Mammary epithelial cell (primary cell): ENCODE measurements at places on chromosomes 12 and 14.

- no peak for DNase-seq
Observed at GRCh38 chr14:33997611-33998010, 46.7 kb upstream of the EGLN3 start.

DNA sequence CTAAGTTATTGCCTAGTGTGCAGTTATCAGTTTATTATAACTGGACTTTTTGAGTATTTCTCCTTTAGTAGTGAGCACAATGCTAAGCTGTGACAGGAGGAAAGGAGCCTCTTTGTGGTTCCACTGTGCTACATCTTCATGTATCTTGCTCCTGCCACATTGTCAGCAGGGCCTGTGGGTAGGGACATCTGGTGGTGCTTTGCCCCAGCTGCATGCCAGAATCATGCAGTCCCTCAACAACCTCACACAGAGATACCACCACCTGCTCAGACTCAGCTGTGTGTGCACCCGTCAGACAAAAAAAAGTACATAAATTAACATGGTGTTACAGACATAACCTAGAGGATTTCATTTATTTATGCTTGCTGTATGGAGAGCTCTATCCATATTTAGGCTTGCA lies 51.1 kb downstream of the MIS18BP1 start:
- DNase-seq: no peak

DNA sequence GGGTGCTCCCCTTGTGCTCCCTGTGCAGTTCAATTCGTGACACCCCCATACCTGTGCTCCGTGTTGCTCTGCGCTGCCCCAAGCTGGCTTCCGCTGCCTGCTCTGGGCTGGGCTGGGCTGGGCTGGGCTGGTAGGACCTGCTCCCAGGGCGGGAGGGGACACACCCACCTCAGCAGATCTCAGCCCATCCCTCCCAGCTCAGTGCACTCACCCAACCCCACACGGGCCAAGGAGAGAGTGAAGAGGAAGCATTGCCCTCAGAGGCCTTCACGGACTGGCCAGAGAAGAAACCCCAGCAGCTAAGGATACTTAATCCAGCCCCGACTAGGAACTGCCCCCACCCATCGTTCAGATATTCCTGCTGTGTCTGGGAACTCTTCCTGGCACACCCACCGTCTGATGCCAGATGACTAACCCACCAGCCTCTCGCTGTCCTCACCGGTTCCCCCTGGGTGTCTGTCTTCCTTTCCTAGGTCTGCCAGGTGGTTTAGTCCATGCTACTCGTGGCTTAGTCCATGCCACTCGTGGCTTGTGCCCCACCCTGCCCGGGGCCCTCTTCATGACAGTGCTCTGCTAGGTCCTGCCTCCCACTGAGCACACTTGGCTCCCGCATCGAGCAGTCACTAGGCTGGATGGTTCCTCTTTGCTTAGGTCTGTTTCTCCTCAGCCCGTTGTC lies at the start of gene LPAR5:
LPAR5 (minus strand) TSS at position 104 of the 676 bp plus-strand sequence. CDS start 14,711 bp downstream, outside the sequence.
- DNase-seq: peak; percentile 69

GRCh38 chr12:107731366-107731765 lies 29.6 kb downstream of the PRDM4 start:
- no peak for DNase-seq

DNA sequence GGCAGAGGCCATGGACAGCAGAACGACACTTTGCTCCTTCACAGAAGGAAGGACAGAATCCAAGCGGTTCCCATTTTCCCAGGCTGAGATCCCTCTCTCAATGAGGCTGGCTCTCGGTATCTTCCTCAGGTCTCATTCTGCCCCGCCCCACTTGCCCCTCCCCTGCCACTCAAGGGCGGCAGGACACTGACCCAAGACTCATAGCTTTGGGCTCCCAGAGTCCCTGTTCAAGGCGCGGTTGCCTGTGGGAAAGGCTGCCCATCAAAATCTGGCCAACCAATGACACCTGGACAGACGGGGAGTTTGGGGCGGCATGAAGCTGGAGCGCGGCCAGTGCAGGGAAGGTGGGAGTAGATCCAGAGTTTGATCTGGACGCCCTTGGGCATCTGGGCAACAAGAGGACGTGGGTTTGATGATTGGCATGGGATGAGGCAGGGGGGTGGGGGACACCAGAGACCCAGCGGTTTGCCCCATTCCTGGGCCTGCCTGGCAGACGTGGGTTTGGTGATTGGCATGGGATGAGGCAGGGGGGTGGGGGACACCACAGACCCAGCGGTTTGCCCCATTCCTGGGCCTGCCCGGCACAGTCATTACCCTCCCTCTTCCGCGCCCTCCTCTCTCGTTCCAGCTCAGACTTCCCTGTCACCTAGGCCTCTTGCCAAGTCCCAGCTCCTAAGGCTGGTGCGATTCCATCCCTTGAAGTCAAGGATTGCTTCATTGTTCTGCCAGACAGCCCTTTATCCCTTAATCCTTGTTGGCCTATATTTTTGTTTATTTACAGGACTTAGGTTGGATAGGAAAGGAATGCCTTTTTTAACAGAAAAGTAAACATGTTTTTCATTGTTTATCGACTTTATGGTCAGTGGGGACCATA lies 92.1 kb downstream of the NINJ2 start:
- peak; percentile 84 for DNase-seq

GRCh38 chr14:75331471-75331870 lies 52.8 kb downstream of the FOS start:
- no peak for DNase-seq

- DNase-seq: no peak
Observed at GRCh38 chr12:92519284-92519683, 183.5 kb upstream of the PLEKHG7 start.

- no peak for DNase-seq
Observed at GRCh38 chr12:116332705-116333380, 55.4 kb upstream of the MED13L start.

GRCh38 chr12:124509676-124510300 lies 57.6 kb downstream of the NCOR2 start:
- DNase-seq: peak; percentile 89

GRCh38 chr14:70884595-70885342 lies 22.5 kb upstream of the PCNX1 start:
- peak; percentile 65 for DNase-seq

- no peak for DNase-seq
Observed at GRCh38 chr12:69115951-69116350, 123.4 kb upstream of the CPSF6 start.

GRCh38 chr12:108308395-108309085 lies 30.6 kb downstream of the CMKLR1 start:
- no peak for DNase-seq

DNA sequence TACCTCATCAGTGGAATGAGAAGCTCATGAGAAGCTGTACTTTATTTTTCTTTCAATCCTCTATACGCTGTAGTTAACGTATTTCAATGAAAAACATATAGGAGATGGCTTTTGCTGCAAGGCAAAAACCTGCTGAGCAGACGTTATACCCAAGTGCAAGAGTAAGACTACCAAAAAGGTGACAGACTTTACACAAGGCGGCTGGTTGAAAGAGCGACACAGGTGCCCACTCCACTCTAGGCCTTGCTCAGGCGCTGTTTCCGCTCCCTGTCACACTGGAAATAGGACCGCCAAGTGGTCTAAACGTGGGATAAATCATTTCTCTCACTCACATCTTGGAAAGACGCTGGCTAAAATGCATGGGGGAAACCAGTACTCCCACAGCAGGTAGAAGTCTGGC lies 54.5 kb downstream of the PPP2R5C start:
- no peak for DNase-seq

- DNase-seq: no peak
Observed at GRCh38 chr14:87810711-87811110, 182.3 kb downstream of the GALC start.

DNA sequence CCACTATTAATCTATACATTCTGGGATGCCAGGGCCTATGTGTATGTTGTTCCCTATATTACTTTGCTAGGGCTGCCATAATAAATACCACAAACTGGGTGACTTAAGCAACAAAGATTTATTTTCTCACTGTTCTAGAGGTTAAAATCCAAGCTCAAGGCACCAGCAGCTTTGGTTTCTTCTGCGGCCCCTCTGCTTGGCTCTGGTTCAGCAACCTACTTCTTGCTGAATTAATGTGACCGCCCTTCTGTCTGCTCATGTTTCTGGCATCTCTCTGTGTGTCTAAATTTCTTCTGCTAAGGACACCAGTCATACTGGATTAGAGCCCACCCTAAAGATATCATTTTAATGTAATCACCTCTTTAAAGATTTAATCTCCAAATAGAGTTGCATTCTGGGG lies 84.7 kb downstream of the ZNF664 start:
- DNase-seq: no peak

- DNase-seq: no peak
Observed at GRCh38 chr12:130708648-130709047, 7.5 kb downstream of the RIMBP2 start.

- DNase-seq: no peak
Observed at GRCh38 chr14:79924551-79924950, 286.8 kb downstream of the DIO2 start.

DNA sequence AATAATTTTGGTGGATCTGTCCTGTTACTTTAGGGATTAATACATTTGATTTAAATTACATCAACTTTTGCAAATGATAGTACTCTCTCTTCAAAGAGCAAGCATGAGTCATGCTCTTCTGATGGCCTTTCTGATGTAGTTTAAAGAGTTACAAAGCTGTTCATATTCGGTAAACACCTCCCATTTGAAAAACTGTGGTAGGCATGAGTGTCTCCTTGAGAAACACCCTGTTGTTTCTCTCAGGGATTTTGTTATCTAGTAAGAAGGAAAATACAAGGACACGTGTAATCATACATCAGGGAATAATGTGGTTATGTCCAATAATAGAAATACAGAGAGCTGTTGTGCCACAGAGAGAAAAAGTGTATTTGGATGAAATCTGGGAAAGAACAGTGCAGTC lies 53.3 kb upstream of the E2F7 start:
- DNase-seq: no peak

DNA sequence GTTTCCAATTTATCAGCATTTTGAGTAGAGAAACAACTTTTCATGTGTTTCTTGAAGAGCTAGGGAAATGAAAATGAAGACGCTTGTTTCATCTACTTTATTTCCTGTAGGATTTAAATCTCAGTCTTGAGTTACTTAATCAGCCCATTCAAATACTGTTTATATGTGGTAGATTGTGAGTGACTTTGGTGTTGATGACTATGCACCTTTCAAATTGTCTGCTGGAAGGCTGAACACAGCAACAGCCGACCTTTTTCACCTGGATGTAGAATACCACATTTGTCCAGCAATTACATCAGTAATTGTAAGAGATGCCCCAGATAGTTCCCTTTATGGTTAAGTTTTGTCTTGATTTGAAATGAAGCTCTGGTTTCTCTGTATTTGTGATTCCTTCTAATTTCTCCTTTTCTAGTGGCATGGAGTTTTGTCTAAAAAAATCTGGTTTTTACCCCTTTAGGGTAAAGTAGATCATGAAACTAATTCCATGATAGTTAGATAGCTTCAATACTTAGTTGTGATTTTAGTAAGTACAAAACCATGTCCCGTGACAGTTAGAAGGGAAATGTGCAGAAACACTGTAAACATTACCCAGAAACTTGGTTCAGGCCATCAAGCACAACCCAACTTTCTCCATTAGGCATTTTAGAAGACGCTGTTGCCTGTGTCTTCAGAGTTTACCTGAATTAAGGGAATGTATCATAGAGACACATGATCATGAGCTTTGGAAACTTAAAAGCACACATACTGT lies 165.0 kb downstream of the SRGAP1 start:
- no peak for DNase-seq

GRCh38 chr12:58819345-58819744 lies 101.0 kb downstream of the LRIG3 start:
- DNase-seq: no peak

GRCh38 chr12:92418381-92418780 lies 272.7 kb upstream of the BTG1 start:
- DNase-seq: no peak

DNA sequence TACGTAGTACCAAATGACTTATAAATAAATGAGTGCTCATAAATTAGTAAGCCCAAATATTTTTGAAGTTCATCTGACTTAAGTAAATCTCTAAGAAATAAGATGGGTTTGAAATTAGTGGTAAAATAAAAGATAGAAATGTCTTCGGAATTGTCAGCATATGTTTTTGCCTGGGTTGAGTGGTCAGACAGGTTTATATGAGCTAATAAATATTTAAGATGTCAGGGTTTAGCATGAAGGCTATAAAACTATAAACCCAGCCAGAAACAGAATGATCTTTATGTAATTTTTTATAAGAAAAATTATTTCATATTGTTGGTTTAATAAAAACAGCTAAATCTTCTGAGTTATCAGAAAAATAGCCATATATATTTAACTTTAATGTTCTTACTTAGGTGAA lies 37.3 kb downstream of the JAG2 start:
- no peak for DNase-seq

DNA sequence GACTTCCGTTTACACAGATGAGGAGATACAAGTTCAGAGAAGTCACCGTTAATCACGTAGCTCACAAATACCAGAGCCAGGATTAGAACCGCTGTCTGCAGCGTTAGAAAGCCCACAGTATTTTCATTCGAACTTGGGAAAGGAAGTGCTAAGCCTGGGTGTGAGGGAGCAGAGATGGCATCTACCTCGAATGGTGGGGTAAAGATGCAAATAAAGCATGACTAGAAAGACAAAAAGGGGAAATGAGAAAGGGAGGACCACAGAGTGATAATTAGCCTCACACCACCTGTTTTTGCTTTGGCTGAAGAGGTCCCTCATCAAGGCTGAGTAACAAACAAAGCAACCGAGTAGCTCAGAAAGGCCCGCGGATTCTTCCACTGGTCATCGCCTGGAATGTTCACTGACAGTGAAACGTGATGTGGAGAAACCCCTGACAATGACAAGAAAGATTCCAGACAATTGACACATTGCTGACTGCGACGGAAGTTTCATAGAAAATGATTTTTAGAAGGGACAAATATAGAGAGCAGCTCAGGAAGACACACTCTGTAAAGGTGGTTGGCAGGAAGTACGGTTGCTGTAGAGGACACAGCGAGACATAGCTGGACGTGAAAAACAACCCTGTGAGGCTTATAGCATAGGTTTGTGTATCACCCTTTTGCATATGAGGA lies 31.5 kb upstream of the BHLHE41 start:
- no peak for DNase-seq

DNA sequence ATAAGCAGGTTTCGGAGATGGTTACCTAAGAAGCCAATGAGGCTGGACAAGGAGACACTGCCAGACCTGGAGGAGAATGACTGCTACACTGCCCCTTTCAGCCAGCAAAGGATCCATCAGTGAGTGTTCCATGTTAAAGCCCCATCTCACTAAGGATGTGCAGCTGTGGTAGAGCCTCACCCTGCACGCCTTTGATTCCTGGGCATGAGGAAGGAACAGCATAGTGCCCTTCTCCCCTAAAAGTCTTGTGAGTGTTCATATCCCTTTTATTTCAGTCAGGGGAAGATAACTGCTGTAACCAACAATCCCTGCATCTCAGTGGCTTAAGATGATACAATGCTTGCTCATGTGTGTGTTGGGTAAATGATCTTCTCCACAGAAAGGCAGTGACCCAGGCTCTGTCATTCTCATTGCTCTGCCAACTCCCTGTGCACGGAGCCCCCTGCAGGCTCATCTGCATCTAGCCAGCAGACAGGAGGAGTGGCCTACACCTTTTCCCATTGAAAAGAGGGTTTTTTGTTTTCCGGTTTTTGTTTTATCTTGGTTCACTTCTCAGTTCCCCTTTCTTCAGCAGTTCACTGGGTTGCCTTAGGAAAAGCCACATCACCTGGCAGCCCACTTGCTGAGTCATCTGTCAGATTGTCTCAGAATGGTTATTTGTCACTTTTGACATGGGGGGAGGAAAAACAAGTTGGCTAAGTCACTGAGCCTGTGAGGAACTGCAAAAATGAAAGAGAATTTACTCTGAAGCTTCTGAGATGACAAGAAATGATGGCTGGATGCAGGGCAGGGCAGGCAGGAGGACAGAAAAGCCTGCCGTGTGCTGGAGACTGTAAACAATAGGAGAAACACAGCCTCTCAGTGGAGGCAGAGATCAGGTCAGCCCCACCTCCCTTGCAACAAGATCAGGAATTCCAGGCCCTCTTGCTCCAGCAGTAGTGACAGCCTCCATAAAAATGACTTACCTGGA lies 193.3 kb downstream of the ANO4 start:
- DNase-seq: peak; percentile 48
